EH (cell line): ENCODE measurements at places on chromosomes 11 and 22.

DNA sequence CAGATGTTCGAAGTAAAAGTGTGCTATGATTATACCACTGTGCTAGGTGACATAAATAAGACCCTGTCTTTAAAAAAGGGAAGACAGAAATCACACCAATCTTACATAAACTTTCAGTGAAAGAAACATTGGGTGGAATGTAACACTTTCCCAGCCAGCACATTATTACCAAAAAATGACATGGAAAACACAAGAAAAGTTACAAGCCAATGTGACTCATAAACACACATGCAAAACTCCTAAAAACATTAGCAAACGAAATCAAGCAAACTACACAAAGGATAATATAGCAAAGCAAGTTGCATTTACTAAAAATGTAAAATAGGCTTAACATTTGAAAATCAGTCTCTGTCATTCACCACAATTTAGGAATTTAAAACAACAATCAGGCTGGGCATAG, 47.0 kb downstream of the SBF2 start:
- peak; percentile 51 for DNase-seq

DNA sequence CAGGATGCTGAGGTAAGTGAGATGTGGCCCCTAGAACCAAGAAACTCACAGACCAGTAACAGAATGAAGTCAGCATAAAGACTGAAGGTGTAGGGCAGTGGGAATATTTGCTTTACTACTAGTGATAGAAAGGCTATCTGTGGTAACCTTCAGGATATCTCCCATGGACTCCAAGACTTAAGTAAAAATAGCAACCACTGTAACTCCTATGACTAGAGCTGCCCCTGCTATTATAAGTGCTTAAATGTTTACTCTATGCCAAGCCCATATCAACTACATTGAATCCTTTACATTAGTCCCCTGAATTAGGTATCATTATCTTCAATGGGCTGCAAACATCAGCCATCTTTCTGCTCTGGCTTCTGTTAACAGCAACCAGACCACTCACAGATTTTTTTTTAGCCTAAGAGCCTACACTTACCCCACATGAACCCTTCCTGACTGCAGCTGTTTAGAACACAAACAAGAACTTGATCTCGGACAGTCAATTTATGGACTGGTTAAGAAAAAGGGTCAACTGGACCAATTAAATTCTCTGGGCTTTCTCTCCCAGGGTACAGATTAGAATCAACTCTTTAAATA, 335.1 kb upstream of the API5 start:
- no peak for DNase-seq

DNA sequence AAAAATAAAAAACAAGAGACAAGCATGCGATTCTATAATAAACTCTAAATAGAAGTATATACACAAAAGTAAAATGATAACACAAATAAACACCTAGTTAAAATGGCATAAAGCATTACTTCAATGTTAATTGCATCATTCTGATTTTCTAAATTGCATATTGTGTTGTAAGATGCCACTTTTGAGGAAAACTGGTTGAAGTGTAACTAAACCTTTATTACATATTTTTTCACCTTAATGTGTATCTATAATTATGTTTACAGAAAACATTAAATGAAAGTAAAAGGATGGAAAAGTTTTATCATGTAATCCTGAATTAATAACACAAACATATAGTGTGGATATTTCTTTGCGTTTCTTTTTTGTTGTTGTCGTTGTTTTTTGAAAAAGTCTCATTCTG, 45.4 kb upstream of the TOP3B start:
- DNase-seq, result no peak

DNA sequence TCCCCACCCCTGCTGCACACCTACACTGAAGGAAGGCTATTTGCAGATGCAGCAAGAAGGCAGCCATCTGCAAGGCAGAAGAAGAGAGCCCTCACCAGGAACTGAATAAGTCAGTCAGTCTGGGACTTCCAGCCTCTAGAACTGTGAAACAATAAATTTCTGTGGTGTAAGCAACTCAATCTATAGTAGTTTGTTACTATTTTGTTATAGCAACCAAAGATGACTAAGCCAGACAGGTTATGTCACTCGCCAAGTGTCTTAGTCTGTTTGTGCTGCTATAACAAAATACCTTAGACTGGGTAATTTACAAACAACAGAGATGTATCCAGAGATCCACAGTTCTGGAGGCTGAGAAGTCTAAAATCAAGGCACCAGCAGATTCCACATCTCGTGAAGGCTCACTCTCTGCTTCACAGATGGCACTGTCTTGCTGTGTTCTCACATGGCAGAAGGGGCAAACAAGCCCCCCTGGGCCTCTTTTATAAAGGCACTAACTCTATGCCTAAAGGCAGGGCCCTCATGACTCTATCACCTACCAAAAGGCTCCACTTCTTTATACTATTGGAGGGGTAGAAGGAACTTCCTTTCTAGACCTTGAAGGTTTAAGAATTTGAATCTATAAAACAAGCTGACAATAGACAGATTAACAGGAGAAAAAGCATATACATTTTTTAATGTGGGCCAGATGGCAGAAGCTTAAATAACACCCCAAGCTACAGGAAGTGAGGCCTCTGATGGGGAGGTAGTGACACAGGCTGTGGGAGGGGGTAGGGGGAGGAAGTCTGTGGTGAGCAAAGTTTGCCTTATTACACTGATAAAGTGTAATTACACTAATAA, 12.3 kb downstream of the APOL6 start:
- DNase-seq, result peak; percentile 45

DNA sequence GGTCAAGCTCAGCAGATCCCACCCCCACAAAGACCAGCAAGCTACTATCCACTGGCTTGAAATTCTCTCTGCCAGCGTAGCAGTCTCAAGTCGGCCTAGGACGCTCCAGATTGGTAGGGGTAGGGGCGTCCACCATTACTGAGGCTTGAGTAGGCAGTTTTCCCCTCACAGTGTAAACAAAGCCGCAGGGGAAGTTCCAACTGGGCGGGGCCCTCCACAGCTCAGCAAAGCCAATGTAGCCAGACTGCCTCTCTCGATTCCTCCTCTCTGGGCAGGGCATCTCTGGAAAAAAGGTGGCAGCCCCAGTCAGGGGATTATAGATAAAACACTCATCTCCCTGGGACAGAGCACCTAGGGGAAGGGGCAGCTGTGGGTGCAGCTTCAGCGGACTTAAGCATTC, 1064.9 kb upstream of the TENM4 start:
- no peak for DNase-seq

DNA sequence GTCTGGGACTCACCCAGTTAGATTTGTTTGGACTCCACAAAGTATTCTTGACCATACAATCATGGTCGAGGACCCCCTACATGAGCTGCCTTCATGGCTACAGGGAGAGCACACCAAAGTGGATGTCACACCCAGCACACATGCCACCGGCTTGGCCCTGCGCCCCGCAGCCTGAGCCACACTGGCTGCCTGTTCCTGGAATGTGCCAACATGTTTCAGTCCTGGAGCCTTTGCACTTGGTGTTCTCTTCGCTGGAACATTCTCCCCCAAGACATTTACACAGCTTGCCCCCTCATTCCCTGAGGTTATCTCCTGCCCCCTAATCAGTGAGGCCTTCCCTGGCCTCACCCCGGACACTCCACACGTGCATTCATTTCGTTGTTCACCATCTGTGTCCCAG, 46.0 kb downstream of the PPARA start:
- DNase-seq, result peak; percentile 10

GRCh38 chr11:70738661-70739060, 340.3 kb downstream of the CTTN start:
- DNase-seq, result no peak

- DNase-seq, result no peak
These were observed 4.1 kb downstream of the BRMS1 start for GRCh38 chr11:66340596-66341501.

GRCh38 chr22:44033694-44034093, 9.6 kb downstream of the PARVB start:
- no peak for DNase-seq

DNA sequence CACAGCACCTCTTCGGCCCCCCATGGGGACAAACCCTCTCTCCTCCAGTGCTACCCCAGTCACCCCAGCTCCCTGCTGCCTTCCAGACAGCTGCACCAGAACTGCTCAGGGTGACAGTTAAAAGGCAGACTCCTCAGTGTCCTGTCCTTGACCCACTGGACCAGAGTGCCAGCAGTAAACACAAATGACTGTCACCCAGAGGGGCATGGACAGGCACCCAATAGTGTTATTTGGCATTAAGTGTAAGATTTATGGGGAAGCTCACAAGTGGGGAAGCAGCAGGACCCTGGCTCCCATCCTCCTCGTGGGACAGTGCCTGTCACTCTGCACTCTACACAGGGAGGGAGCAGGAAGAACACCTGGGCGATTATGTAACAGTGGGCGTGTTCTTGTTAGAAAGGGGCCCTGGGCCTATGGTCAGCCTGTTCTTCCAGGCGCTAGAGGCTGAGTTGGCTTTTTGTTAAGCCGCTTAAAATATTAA, 5.0 kb downstream of the RPS19BP1 start:
- DNase-seq, result peak; percentile 15

- peak; percentile 19 for DNase-seq
These were observed 84.9 kb upstream of the RAB1B start for GRCh38 chr11:66183494-66184048.

GRCh38 chr11:115617767-115618166, 113.6 kb upstream of the CADM1 start:
- DNase-seq, result no peak

GRCh38 chr22:32324505-32325415, 32.9 kb upstream of the RFPL3 start:
- DNase-seq, result no peak

GRCh38 chr11:128598506-128599150, 11.3 kb upstream of the ETS1 start:
- DNase-seq, result no peak

- no peak for DNase-seq
These were observed 412.3 kb downstream of the BRD1 start for GRCh38 chr22:49415151-49415951.

GRCh38 chr11:90845126-90845525, 622.3 kb upstream of the CHORDC1 start:
- DNase-seq, result no peak

- DNase-seq, result peak; percentile 7
These were observed 56.6 kb upstream of the DRD2 start for GRCh38 chr11:113531575-113532451.

GRCh38 chr11:20131788-20132666, 28.2 kb downstream of the DBX1 start:
- peak; percentile 71 for DNase-seq

DNA sequence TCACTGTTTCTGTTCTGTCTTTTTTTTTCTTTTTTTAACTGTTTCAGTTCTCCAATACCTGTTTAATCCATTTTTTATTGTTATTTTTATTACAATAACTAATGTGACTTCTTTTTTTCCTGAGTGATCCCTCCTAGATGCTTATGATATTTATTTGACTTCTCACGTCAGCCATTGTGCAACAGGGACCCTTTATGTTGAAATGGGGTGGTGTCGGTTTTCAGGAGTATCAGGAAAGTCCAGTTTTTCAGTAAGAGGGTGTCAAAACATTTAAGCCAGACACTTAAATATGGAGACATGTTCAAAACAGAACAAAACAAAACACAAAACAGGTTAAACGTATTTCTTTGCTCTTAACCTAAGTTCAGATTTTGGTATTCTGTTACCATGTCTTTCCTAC, 418.8 kb downstream of the DYNC2H1 start:
- DNase-seq, result no peak

DNA sequence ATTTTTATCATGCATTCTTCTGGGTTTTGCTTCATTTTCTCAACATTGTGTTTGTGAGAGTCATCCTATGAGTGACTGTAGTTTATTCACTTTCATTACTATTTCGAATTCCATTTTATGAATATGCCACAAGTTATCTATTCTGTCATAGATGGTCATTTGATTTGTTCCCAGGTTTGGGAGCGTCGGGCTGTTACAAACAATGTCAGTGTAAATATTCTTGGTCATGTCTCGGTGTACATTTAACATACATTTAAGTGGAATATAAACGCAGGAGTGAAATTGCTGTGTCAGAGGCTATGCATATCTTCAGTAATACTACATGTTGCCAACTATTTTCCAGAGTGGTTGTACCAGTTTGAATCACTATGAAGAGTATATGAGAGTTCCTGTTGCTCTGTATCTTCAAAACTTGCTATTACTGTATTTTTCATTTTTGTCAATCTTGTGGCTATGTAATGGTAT, 2.4 kb downstream of the TRIM44 start:
- peak; percentile 38 for DNase-seq

- DNase-seq, result peak; percentile 78
These were observed 224.1 kb downstream of the CADM1 start for GRCh38 chr11:115279813-115280761.

DNA sequence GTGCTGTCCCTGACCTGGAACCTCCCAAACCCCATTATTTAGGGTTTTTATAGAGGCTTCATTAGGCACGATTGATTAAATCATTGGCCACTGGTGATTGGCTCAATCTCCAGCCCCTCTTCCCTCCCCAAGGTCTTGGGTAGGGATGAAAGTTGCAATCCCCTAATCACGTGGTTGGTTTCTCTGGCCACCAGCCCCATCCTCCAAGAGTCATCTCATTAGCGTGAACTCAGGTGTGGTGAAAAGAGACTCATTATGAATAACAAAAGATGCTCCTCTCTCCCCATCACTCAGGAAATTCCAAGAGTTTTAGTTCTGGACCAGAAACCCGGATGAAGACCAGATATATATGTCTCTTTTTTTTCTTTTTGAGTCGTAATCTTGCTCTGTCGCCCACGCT, 7.6 kb upstream of the MARK2 start:
- no peak for DNase-seq

DNA sequence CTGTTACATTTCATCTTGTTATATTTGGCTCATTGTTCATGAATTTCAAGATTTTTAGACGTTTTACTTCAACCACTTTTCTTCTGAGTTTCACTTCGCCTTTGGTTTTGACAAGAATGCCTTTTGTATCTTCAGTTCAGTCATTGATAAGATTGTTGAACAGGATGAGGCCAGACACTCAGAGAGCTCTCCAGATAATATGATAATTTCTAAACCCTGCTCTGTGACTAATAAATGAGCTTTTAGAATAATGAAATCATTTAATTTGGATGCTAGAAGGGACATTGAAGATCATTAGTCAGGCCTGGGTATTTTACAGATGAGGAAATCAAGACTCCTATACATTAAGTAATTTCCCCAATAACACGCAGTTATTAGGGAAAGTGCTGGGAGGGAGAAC, 37.2 kb upstream of the GRAMD1B start:
- DNase-seq, result no peak

GRCh38 chr22:39429916-39430575, 26.8 kb upstream of the MGAT3 start:
- DNase-seq, result no peak

DNA sequence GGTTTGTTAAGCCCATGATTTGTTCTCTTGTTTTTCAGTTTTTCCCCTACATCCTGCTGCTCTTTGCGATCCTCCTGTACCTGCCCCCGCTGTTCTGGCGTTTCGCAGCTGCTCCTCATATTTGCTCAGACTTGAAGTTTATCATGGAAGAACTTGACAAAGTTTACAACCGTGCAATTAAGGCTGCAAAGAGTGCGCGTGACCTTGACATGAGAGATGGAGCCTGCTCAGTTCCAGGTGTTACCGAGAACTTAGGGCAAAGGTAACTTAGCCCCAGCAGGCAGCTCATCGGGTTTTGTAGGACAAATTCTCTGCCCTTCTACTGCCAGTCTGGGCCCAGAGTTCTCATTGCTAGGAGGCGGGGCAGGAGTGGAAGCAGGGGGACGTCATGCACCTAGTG, 49.7 kb downstream of the PANX1 start:
- no peak for DNase-seq
